ENCODE measurements at places on chromosomes 2 and 18.

DNA sequence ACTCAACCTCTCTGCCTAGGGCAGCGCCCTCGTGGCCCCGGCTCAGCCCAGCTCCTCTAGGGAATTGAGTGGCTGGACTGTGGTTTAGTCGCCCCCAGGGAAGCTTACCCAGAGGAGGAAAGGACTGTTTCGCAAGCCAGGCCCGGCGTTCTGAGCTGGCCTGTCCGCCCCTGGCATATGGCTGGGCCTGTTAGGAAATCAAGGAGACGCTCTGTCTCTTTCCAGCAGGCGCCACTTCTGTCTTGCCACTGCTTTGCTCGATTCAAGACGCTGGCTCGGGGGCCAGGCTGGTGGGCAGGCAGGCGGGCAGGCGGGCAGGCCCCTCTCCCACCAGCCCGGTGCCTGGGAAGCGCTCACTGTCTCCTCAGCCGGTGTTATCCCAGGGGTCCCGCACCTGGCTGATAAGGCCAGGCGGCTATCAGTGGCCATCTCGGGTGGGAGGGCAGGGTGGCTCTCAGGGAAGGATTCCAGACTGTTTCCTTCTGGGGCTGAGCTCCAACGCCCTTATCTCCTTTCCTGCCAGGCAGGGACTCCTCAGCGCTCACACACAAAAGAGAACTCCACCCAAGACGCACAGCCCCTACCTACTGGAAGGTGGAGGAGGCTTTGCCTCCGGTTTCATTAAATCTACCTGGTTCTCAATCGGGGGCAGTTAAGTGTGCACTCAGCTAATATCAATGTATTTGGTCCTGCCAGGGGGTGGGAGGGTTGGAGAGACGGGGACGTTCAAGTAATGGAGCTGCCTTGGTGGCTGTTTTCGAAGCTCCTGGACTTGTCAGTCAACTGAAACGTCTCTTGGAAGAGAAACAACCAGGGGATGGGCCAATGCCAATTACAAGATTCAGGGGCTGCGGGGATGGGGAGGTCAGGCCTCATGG is 109.1 kb downstream of the SMAD7 start:
- no peak for DNase-seq

- DNase-seq, result no peak
Observed at GRCh38 chr2:146873646-146874259, 971.1 kb upstream of the ACVR2A start.

GRCh38 chr2:172440795-172441194 is 13.4 kb downstream of the ITGA6 start:
- no peak for DNase-seq

DNA sequence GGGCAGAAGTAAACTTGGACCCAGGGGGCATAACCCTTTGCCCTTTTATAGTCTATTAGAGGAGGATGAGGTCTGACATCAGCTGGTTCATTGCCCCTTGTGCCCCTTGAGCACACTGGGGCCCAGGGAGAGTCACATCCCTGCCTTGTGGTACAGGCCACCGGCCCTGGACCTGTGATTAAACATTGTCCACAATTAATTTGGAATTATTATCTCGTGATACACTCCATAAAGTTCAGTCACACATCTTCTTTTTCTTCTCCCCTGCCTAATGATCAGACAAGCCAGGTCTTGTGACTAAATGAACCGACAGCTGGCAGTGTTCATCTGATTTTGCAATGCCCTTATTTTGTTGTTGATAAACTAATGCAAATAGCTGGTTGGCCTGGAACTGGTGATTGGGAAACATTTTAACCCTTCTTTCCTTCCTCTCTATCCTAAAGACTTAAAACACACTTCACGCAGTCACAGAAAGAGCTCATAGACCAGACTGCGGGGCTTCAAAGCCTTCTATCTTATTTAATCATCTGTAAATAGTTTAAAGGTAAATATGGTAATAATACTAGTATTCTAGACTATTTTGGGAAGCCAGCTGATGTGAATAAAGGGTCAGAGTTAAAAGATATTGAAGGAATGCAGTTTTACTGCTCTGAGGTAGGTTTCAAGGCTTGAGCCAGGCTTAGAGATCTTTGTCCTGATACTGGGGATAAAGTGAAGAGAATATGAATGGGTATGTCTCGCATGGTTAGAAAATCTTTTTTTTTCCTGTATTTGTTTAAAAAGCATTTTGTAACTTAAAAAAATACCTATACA is 13.4 kb downstream of the IL1R1 start:
- DNase-seq, result no peak

GRCh38 chr2:240217431-240218301 is 77.2 kb upstream of the OTOS start:
- no peak for DNase-seq

DNA sequence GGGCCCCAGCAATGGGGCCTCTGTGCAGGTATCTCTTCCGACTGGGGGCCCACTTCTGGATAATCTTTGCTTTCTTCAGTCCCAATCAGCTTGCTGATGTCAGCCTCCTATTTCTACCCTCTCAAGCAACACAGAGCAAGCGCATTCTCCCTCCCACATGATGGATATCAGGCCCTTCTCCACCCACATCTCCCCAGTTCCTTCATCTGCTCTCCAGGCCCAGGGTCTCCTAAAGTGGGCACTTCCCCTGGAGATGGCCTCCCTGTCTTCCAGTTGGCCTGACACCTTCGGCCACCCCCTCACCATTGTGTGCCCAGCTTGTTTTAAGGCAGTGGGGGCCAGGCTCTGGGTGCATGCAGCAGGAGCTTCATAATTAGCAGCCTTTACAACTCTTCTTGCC is 96.6 kb upstream of the MCFD2 start:
- no peak for DNase-seq
